ENCODE measurements at places on chromosomes 1 and 21.
A peak's percentile ranks its signal among the peaks of the same experiment; 100 is the strongest.

DNA sequence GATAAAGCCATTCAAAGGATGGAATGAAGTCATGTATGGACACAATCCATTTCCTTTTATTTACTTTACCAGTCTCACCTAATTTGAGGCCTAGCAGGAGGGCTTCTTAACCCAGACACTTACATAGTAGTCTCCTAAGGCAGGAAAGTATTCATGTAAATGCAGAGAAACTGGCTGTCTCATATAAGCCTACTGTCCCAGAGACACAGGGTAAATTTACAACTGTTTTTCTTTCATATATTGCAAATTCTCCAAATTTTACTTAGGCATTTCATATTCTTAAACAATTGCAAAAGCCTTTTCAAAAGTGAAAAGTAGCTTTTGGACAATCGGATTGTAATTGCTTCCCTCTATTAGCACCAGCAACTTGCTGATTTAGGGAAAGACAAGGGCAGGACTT, 29.9 kb downstream of the SPAG17 start:
- no peak for DNase-seq

DNA sequence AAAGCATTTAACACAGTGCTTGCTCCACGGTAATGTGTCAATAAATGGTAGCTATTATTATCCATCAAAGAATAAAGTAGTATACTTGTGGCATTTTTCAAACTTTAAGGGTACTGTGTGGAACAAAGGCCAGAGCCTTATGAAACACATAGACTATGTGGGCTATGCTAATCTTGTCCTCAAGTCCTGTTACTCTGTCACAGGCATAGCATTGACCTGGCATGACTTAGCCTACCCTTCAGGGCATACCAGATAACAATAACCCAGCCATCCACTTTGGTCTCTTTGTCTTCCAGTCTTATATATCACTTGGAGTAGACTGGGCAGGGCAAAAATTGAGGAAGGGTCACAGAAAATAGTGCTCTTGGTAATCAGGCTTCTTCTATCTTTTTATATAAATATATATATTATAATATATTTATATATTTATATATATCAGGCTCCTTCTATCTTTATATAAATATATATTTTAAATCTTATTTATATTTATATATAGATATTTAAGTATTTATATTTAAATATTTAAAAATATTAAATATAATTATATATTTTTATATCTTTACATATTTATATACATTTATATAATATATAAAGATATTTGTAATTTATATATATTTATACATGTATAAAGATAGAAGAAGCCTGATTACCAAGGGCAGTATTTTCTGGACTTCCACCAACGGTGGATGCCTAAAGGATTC, 66.1 kb upstream of the CNN3 start:
- no peak for DNase-seq

GRCh38 chr1:167825419-167826079, 88.4 kb downstream of the ADCY10 start:
- no peak for DNase-seq

DNA sequence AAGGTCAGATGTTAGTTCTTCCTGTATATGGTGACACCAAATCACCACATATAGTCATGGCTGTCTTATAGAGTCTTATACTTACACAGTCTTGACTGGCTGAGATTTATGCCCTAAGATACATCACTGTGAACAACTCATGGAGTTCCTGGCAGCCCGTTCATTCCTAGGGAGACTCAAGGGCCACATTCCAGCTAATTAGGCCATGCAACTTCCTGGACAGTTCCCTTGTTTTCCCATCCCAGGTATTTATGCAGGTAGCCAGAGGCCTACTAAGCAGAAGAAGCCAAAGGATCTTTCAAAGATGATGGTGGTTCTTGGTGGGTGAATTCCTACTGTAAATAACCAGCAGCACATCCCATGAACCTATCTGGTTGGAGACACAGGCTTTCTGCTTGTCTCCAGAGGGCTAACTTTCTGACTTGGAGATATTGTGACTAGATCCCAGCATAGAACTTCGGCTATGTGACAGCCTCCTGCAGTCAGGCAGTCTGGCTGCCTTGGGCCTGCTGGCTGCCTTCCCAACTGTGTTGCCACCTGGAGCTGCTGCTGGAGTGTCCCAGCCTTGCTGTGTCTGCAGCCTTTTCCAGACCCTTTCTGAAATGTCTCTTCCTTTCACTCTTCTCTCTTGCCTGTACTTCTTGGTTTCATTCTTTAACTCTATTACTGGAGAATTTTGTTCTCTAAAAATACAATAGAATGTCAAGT, 283.8 kb downstream of the CACNA1E start:
- no peak for DNase-seq

DNA sequence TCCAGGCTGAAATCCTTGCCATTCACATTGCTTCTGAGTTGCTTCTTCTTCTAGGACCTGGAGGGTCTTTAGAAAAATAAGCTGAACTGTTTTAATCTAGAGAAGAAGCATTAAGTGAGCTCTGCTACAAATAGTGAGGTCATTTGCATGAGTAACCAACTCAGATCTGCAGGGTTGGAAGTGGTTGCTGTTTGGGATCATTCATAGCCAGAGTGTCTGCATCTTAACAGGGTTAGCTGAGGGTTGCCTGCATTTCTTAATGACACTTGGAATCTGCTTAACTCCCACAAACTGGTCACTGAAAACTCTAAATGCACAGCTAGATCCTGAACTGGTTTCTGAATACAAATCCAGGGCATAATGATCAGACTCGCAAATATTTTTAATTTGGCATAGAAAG, 9.9 kb downstream of the CNIH3 start:
- no peak for DNase-seq

DNA sequence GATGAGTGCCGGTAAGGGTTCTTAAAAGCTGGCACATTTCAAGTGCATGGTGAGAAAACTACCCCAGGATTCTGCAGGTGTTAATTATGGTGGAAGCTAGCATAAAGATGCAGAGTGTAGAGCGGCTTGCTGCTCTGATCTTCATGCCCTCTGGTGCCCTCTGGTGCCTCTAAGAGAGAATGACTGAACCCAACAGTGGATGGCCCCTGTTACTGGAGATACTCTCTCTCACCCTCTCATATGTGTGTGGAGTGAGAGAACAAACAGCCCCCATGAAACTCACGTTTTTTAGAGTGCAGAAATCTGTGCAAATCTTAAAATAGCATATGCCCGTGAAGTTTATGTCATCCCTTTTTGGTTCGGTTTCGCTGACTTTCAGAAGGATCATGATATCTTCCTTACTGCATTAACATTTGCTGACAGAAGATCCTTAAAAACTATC, 90.0 kb downstream of the GRIK1 start:
- DNase-seq = peak; percentile 18
